ENCODE measurements at places on chromosomes 6 and 20. TPM values are rescaled to one million over a fixed set of nuclear protein-coding genes. Genes with fewer than 3 reads are reported as not detected.

The ZNF831 gene
- 7.9 TPM for total RNA-seq

The SLC26A8 gene
- total RNA-seq, result not detected

The ANGPT4 gene
- not detected for total RNA-seq

The SPDEF gene
- total RNA-seq, result not detected

The SNAP25 gene
- total RNA-seq, result 1.6 TPM

The SLC22A1 gene
- 1.6 TPM for total RNA-seq

The C6orf58 gene
- total RNA-seq, result not detected

The TNFRSF21 gene
- 0.09 TPM for total RNA-seq

The CDKAL1 gene
- total RNA-seq, result 27.9 TPM

The TMEM244 gene
- 0.99 TPM for total RNA-seq

The KLHDC3 gene
- total RNA-seq, result 62.6 TPM

The EDN1 gene
- total RNA-seq, result not detected

The SLC35D3 gene
- total RNA-seq, result not detected

The FAM209B gene
- 1.3 TPM for total RNA-seq

The ZNF337 gene
- total RNA-seq, result 15.2 TPM

The GTSF1L gene
- 0.28 TPM for total RNA-seq

The PROKR2 gene
- total RNA-seq, result not detected

The RSPO4 gene
- not detected for total RNA-seq

The UTRN gene
- total RNA-seq, result 195 TPM

The KIF25 gene
- total RNA-seq, result not detected

The NNAT gene
- not detected for total RNA-seq

The SLC52A3 gene
- not detected for total RNA-seq

The NRSN1 gene
- total RNA-seq, result not detected

The CLPSL1 gene
- not detected for total RNA-seq

The LHFPL5 gene
- total RNA-seq, result not detected

The SYNGAP1 gene
- total RNA-seq, result 39.8 TPM

The ADTRP gene
- 2.0 TPM for total RNA-seq

The TSHZ2 gene
- total RNA-seq, result 1.9 TPM

The MYLIP gene
- 14.8 TPM for total RNA-seq

The NFYA gene
- total RNA-seq, result 31.5 TPM

The NFATC2 gene
- 39.9 TPM for total RNA-seq

The NKX2-4 gene
- not detected for total RNA-seq

The PARD6B gene
- total RNA-seq, result 4.2 TPM

The PCED1A gene
- total RNA-seq, result 30.6 TPM

The SAMD10 gene
- 26.0 TPM for total RNA-seq

The TUBB2B gene
- not detected for total RNA-seq

The GHRH gene
- not detected for total RNA-seq

The EIF6 gene
- 98.6 TPM for total RNA-seq

The FRK gene
- 0.09 TPM for total RNA-seq

The IL17F gene
- total RNA-seq, result not detected
